Stimulated activated CD4-positive, alpha-beta T cell treated with anti-CD3 and anti-CD28 coated beads, Interleukin-4, amount 100 ng/mL, for 4 hours (primary cell): ENCODE measurements at places on chromosomes 2 and 18.

DNA sequence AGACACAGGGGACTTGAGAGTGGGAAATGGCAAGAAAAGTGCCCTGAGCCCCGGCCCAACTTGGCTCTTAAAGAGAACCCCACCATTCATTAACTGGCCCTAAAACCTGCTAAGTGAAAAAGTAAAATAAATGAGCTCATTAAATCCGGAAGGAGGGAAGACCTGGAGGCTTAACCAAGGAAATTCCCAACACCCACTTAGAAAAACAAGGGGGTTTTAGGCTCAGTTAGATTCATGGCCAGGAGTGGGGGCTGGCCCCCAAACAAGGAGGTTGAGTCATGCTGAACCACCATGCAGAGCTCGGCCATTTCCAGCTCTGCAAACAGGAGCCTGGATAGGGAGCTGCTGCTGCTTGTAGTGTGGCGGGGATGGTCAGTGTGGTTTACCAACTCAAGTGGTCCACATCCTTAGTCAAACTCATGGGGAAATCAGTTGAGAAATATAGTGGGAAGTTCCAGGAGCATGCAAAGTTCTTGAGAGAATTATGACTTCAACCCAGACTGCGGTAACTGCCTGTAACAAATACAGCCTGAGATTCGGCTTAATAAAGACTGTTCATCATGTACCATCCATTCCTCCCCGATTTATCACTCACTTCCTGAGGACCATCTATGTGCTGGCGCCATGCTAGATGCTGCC lies 39.7 kb upstream of the MRPL19 start:
- DNase-seq, result no peak

- no peak for DNase-seq
Measured at GRCh38 chr18:27412556-27412955, 227.4 kb upstream of the CHST9 start.

DNA sequence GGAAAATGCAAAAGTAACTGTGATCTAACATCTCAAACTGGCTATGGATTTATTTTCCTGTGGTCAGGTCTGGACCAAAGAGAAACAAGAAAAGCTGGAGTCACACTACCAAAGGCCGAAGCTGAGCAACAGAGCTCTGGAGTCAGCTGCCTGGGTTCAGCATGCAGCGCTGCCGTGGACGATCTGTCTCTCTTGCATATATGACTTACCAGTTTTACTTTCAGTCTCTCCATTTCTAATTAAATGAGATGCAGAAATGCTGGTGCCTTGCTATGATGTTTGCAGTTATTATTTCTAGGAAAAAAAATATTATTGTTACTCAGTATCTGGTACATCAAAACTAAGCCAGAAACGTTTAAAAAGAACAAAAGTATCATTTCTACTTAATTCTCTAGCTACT lies 813.2 kb downstream of the RNF144A start:
- DNase-seq, result no peak

- no peak for DNase-seq
Measured at GRCh38 chr2:60553495-60554073, at the start of gene BCL11A. BCL11A (minus strand) TSS chr2:60553654; CDS start chr2:60553270, 384 bp downstream.

- DNase-seq, result no peak
Measured at GRCh38 chr2:175769200-175769599, 232.9 kb downstream of the LNPK start.

DNA sequence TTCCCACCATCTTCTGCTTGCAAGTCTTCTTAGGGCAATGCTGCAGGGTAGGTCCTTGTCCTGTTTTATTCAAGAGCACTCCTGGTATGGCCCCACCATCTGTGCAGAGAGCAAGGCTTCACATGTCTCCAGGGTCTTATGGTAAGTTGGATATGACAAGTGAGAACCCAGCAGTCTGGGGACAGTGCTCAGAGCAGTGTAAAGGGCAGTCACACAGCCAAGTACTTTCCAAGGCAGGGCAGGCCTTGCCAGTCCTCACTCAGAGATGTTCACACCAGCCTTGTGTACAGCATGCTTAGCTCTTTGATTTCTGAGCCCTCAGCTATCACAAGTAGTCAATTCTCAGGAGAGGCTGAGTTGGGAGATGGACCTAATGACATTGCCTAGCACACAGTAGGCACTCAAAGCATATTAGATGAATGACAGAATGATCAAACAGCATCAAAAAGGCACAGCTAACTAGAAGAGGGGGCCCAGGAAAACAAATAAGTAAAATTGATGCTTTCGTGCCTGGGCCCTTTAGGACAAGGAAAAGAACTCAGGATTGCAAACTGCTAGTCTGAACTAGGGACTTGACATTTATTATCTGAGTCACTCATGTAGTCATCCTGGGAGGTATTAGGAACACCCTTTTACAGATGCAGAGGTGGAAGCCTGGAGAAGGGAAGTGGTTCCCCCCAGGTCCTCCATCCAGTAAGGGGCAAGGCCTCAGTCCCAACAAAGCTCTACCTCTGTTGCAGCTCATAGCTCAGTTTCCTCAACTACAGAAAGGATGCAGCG lies 86.7 kb upstream of the CTAGE1 start:
- DNase-seq, result no peak

DNA sequence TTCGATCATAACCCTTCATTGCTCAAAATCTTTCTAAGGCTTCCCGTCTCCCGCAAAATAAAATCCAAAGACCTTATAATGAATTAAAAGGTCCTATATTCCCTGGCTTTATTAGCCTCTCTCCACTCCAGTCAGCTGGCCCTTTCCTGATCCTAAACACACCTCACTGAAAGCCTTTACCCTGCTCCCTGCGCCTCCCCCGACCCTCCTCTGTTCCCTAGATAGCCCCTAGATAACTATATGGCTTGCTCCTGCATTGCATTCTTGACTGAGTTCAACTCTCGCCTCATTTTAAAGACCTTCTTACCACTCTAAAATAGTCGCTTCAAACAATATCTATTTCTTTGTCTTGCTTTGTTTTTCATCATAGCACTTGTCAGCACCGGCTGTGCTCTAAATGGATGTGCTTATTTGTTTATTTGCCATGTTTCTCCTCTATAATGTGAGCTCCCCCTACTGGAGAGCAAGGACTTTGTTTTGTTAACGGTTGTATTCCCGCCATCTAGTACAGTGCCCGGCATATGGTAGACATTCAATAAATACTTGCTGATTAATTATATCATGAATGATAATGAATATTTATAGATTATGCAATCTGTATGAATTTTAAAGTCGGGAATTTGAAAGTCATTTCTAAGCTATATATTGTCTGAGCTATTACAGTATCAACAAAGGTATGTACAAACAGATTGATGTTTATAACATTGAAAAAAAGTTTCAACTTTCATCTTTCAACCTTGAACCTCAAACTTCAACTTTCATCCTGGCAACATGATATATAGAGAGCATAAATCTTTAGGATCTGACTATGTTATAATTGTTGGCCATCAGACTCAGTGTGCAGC lies 32.4 kb upstream of the VIT start:
- DNase-seq, result no peak

DNA sequence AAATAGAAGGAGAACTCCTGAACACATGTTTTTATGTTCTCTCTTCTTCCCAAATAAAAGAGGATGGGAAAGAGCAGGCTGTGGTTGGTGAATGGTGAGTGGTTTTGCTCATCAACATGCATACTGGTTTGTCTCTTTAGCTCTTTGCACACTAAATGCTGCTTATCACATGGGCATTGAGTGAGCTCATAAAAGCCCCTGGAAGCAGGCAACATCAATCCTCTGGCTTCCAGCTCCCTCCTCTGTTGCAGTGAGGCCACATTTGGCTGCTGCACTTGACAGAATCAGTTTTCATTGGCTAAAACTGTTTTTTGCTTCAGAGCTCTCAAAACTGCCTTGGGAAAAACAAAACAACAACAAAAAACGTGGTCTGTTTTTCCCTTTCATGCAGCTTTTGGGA lies 1308.2 kb upstream of the NRXN1 start:
- DNase-seq, result no peak

DNA sequence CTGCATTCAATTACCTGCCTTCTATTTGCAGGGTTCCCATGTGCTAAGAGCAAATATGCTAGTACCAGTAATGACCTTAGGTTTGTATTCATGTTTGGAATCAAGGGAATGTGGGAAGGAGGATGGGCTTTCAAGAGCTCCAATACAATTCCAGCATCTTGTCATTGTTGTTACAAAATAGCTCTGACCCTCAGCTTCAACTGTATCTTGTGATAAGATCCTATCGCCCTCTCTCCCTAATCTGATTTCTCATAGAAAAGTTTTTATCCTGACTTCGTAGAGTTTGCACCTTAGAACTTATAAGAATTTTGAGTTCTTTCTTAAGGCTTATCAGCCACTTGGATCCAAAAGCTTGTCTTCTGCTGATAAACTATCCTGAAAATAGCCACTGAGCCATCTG lies 749.5 kb upstream of the ACVR2A start:
- DNase-seq, result no peak

DNA sequence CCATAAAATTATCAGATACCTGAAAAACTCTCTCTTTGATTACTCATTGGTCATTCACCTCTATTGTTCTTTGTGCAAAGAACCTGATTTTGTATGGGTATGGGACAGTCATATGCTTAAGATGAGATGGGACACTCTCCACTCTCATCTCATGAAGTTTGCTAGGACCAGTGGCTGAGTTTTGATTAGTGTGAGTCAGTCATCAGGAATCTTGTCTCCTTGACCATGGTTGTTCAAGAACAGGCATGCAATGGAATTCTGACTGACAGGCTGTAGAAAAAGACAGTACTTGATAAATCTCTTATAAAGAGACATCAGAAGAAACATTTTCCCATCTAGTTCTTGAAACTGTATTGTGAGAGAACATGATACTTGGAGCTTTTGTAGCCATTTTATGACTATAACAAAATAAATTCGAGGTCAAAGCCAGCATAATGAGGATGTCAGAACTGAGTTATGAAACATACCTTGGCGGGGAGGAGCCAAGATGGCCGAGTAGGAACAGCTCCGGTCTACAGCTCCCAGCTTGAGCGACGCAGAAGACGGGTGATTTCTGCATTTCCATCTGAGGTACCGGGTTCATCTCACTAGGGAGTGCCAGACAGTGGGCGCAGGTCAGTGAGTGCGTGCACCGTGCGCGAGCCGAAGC lies 367.0 kb downstream of the NR4A2 start:
- no peak for DNase-seq
